ENCODE measurements at places on chromosomes 16 and 17. TPM values are rescaled to one million over a fixed set of nuclear protein-coding genes. Genes with fewer than 3 reads are reported as not detected.

Gene TMEM238L
- not detected for polyA plus RNA-seq

DNA sequence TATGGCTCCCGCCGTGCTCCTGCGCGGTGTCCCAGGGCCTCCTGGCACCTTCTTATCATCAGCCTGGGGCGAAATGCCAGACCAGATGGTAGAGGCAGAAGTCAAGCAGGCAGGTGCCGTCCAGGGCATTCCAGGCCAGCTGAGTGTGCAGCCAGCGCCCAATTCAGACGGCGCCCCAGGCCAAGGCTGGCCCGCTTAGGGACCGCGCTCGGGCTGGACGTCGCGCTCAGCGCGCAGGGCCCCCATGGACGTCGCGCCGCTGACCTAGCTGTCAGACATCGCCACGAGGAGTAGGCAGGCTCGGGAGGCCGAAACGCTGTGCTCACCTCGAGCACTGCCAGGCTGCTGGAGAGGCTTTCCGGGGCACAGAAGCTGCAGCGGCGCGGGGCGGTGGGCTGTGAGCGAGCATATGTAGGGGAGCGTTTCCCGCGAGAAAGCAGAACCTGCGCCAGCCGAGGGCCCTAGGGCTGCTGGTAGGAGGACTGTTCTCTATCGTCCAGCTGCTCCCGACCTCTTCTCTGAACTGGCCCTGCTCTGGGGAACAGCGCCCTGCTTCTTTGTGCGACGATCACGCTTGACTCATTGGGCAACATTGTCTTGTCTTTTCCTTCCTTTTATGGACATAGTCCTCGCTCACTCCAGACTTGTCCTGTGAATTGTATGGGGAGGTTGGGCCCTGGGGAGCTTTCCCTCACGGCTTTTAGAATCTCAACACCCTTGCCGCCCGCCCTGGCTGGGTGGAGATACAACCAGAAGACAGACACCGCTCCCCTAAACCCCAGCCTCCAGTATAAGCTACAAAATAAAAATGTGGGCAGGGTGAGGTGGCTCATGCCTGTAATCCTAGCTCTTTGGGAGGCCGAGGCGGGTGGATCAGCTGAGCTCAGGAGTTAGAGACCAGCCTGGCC is 8.4 kb upstream of the CA4 start:
- no peak for DNase-seq

Gene NHERF1
- polyA plus RNA-seq, result 69.2 TPM

GRCh38 chr17:41211845-41212466 is 14.5 kb upstream of the KRTAP9-2 start:
- no peak for DNase-seq

Gene ZNF624
- 5.6 TPM for polyA plus RNA-seq

- DNase-seq, result no peak
Measured at GRCh38 chr17:42632949-42633444, 23.5 kb downstream of the TUBG1 start.

DNA sequence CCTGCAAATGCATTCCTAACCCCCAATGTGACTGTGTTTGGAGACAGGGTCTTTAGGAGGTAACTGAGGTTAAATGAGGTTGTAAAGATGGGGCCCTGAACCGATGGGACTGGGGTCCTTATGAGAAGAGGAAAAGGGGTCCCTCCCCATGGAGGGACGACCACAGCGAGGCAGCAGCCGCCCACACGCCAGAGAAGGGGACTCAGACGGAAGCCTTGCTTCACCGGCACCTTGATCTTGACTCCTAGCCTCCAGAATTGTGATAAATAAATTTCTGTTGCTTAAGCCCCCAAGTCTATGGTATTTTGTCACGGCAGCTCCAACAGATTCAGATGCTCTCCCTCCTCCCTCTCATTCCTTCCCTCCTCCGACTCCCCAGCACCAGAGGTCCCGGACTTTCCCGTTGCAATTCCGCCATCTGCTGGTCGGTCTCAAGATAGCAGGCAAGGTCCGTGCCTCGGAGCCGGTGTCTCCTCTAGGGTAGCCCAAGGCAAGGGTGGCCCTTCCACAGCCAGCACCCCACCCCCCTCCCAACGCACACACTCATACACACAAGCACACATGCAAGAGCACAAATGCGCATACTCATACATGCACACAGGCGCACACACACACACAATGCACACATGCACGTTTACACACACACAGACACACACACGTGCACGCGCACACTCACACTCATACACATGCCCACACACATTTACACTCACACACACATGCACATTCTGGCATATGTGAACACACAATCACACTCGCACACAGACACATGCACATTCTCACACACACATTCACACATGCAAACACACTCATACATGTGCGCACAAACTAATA is 23.1 kb upstream of the C16orf78 start:
- peak; percentile 81 for DNase-seq

Gene CALB2
- polyA plus RNA-seq, result 53.2 TPM
